Activated CD4-positive, alpha-beta T cell treated with anti-CD3 and anti-CD28 coated beads, Interleukin-2, amount 10 ng/mL, durations not matched to agents 7 days and 5 days (primary cell): ENCODE measurements at places on chromosomes 7 and 10. TPM values are rescaled to one million over a fixed set of nuclear protein-coding genes. Genes with fewer than 3 reads are reported as not detected.

DNA sequence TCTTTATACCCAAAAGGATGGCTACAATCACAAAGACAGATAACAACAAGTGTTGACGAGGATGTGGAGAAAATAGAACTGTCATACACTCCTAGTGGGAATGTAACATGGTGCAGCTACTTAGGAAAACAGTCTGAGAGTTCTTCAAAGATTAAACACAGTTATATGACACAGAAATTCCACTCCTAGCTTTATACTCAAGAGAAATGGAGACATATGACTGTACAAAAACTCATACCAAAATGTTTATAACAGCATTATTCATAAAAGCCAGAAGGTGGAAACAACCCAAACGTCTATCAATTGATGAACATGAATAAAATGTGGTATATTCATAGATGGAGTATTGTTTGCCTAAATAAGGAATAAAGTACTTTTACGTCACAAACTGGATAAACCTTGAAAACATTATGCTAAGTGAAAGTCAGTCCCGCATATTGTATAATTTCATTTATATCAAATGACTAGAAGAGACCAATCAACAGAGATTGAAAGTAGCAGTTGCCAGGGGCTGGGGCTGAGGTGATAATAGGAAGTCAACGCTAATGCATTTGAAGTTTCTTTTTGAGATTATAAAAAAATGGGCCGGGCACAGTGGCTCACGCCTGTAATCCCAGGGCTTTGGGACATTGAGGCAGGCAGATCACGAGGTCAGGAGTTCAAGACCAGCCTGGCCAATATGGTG is 61.6 kb upstream of the SRPK2 start:
- no peaks in the 10 kb centered on the region for H3K27me3 ChIP-seq
- H3K4me3 ChIP-seq, result no peak overlapping the region
- H3K4me1 ChIP-seq, result peaks cover 22% of the 10 kb centered on the region
- H3K36me3 ChIP-seq, result peaks cover 2% of the 10 kb centered on the region
- no peak overlapping the region for H3K27ac ChIP-seq

The ZNHIT1 gene
- 67.4 TPM for total RNA-seq

The PDIA4 gene
- 94.8 TPM for total RNA-seq

DNA sequence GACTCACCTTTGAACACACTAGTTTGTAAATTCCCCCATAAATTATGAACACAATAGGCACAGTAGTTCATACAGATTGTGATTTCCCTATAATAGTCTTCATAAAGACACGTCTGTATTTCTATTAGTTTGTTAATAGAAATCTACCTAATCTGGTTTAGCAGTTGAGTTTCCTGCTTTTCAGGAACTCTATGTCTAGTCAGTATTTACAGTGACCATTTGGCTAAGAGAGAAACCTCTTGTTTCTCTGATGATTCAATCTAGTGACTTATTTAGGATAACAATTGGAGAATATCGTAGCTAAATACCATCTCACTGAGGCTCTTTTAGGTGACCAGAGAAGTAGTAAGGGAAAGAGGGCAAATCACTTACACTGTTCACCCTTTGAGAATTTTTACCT is 5.9 kb upstream of the HERPUD2 start:
- H3K4me3 ChIP-seq, result no peak overlapping the region
- H3K4me1 ChIP-seq, result peaks cover 23% of the 10 kb centered on the region
- no peaks in the 10 kb centered on the region for H3K27me3 ChIP-seq
- H3K36me3 ChIP-seq, result peaks cover 11% of the 10 kb centered on the region

- H3K4me3 ChIP-seq, result no peak overlapping the region
- no peaks in the 10 kb centered on the region for H3K27me3 ChIP-seq
- H3K36me3 ChIP-seq, result peaks cover 49% of the 10 kb centered on the region
- DNase-seq, result no peak
- H3K27ac ChIP-seq, result no peak overlapping the region
Measured at GRCh38 chr10:22701132-22701826, 13.1 kb downstream of the PIP4K2A start.

The PRSS37 gene
- total RNA-seq, result not detected

DNA sequence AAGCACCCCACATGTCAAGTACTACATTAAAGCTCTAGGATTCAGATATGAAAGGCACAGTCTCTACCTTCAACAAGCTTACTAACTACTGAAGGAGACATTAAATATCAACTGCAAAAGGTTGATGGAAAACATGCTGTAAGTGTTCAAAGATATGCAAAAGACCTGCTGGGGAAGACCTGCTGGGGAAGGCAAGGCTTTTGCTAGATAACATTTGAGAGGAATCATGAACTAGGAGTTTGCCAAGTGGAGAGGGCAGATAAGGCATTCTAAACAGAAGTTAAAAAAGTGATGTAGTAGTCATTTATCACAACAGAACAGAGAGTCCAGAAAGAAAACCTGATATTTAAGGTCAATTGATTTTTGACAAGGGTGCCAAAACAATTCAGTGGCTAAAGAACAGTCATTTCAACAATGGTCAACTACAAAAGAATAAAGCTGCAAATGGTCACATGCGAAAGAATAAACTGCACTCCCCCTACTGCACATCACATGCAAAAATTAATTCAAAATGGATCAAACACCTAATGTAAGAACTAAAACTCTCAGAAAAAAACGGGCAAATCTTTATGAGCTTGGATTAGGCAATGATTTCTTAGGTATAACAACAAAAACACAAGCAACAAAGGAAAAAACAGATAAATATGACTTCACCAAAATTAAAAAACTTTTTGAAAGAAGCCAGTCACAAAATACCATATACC is 23.0 kb upstream of the MSS51 start:
- H3K36me3 ChIP-seq, result peaks cover 15% of the 10 kb centered on the region
- peaks cover 2% of the 10 kb centered on the region for H3K4me1 ChIP-seq
- no peak for DNase-seq
- H3K4me3 ChIP-seq, result no peak overlapping the region

GRCh38 chr7:117076426-117076943 is 123.2 kb downstream of the ST7 start:
- H3K36me3 ChIP-seq, result no peaks in the 10 kb centered on the region
- no peaks in the 10 kb centered on the region for H3K27me3 ChIP-seq
- no peak overlapping the region for H3K4me3 ChIP-seq
- no peak for DNase-seq
- H3K4me1 ChIP-seq, result peaks cover 3% of the 10 kb centered on the region
- H3K27ac ChIP-seq, result no peak overlapping the region

DNA sequence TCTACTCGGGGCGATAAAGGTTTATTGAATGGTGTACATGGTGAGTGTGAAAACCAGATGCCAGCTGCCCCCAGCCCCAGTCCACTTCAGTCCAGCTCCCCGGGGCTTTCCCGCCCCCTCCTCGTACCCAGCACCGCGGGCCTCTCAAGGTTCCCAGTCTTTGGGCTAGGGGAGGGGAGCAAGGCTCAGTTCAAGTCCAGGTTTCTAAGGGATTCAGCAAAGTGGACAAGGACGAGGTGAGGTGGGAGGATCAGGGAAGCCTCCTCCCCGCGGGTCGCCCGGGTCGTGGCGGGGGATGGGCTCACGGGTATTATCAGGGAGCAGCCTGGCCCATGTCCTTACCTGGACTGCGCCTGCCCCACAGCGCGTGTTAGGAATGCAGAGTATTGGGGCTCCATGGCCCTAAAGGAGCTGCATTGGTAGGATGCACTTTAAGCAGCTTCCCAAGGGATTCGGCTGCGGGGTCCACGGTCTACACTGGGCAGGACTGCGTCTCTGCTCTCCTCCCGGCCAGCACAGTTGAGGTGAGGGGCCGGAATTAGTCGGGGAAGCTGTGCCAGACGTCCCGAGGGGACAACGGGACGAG is 541 bp upstream of the PFKFB3 start:
- no peaks in the 10 kb centered on the region for H3K27me3 ChIP-seq
- H3K4me1 ChIP-seq, result peaks cover 39% of the 10 kb centered on the region
- peaks cover 18% of the 10 kb centered on the region for H3K36me3 ChIP-seq
- DNase-seq, result no peak
- peak overlapping the region; percentile 90 for H3K27ac ChIP-seq
- H3K4me3 ChIP-seq, result peak overlapping the region; percentile 79

The OR2A5 gene
- total RNA-seq, result not detected

DNA sequence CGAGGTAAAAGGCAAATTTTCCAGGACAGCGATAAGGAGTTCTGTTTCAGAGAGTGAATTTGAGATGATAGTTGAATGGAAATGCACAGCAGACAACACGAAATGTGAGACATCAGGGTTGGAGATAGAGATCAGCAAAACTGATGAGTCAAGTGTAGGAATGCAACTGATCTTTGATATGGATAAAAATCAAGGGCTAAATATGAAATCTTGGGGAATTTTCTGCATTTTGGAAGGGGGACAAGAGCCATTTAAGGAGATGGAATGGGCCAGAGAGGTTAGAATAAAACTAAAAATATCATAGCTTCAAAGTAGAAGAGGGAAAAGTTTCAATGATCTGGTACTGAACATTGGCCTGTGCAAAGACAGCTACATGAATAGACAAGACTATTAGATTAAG is 11.5 kb downstream of the CISD1 start:
- DNase-seq, result no peak
- H3K36me3 ChIP-seq, result peaks cover 24% of the 10 kb centered on the region
- no peak overlapping the region for H3K4me3 ChIP-seq
- no peaks in the 10 kb centered on the region for H3K27me3 ChIP-seq
- H3K27ac ChIP-seq, result no peak overlapping the region

The OR2A1 gene
- total RNA-seq, result 0.17 TPM

- H3K27me3 ChIP-seq, result no peaks in the 10 kb centered on the region
- DNase-seq, result no peak
- no peak overlapping the region for H3K4me3 ChIP-seq
- no peaks in the 10 kb centered on the region for H3K4me1 ChIP-seq
Measured at GRCh38 chr7:115678086-115678982, 352.2 kb downstream of the TFEC start.

GRCh38 chr7:7395785-7396184 is 139.9 kb downstream of the COL28A1 start:
- H3K4me3 ChIP-seq, result no peak overlapping the region
- H3K4me1 ChIP-seq, result no peaks in the 10 kb centered on the region
- DNase-seq, result no peak
- H3K27me3 ChIP-seq, result peaks cover 6% of the 10 kb centered on the region

GRCh38 chr7:54722026-54722425 is 37.0 kb downstream of the SEC61G start:
- no peaks in the 10 kb centered on the region for H3K27me3 ChIP-seq
- H3K4me3 ChIP-seq, result no peak overlapping the region
- no peak overlapping the region for H3K27ac ChIP-seq
- H3K4me1 ChIP-seq, result no peaks in the 10 kb centered on the region
- H3K36me3 ChIP-seq, result no peaks in the 10 kb centered on the region

DNA sequence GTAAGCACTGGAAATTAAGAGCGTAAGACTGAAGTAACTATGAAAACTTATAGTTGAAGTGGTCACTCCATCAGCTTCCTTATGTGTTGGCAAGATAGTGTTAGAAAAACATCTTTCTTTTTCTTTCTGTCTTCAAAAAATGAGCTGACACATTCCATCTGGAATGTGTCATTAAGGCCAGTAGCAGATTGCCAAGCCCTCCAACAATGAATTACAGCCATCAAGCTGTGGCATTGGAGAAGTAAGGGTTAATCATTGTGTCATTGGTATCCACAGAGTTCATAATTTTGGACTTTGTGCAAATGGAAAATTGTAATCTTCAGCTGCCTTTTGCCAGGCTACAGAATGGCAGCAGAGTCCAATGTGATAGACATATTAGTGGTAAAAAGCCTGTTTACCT is 926.3 kb downstream of the NRG3 start:
- no peak overlapping the region for H3K4me3 ChIP-seq
- H3K36me3 ChIP-seq, result no peaks in the 10 kb centered on the region
- H3K27ac ChIP-seq, result no peak overlapping the region
- no peaks in the 10 kb centered on the region for H3K4me1 ChIP-seq
- DNase-seq, result no peak

The DNA2 gene
- 28.4 TPM for total RNA-seq

DNA sequence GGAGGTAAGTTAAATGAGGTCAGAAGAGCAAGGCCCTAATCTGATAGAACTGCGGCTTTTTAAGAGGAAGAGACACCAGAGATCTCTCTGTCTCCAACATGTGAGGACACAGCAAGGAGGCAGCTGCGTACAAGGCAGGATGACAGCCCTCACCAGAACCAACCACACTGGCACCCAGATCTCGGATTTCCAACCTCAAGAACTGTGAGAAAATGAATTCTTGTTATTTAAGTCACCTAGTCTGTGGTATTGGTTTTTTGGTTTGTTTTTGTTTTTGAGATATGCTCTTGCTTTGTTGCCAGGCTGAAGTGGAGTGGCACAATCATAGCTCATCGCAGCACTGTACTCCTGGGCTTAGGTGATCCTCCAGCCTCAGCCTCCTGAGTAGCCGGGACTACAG is 127.2 kb downstream of the DLG5 start:
- no peak overlapping the region for H3K4me3 ChIP-seq
- H3K27me3 ChIP-seq, result peaks cover 8% of the 10 kb centered on the region
- peaks cover 32% of the 10 kb centered on the region for H3K4me1 ChIP-seq
- DNase-seq, result no peak

GRCh38 chr10:3421537-3422257 is 249.1 kb upstream of the PITRM1 start:
- H3K27me3 ChIP-seq, result peaks cover 4% of the 10 kb centered on the region
- DNase-seq, result peak; percentile 23
- H3K36me3 ChIP-seq, result no peaks in the 10 kb centered on the region
- H3K27ac ChIP-seq, result peak overlapping the region; percentile 41
- H3K4me3 ChIP-seq, result no peak overlapping the region

GRCh38 chr10:118557946-118558345 is 37.5 kb downstream of the PRLHR start:
- H3K36me3 ChIP-seq, result no peaks in the 10 kb centered on the region
- H3K27me3 ChIP-seq, result peaks cover 47% of the 10 kb centered on the region
- H3K4me1 ChIP-seq, result no peaks in the 10 kb centered on the region
- no peak overlapping the region for H3K27ac ChIP-seq
- no peak overlapping the region for H3K4me3 ChIP-seq

GRCh38 chr7:83655951-83656556 is 7.1 kb upstream of the SEMA3E start:
- DNase-seq, result no peak
- no peak overlapping the region for H3K27ac ChIP-seq
- H3K4me3 ChIP-seq, result no peak overlapping the region
- H3K27me3 ChIP-seq, result no peaks in the 10 kb centered on the region

GRCh38 chr7:901388-902154 is 25.2 kb downstream of the GET4 start:
- no peaks in the 10 kb centered on the region for H3K36me3 ChIP-seq
- H3K27me3 ChIP-seq, result no peaks in the 10 kb centered on the region
- no peak overlapping the region for H3K27ac ChIP-seq
- no peaks in the 10 kb centered on the region for H3K4me1 ChIP-seq
- H3K4me3 ChIP-seq, result no peak overlapping the region

GRCh38 chr10:46268076-46268881 is 18.5 kb upstream of the ANTXRL start:
- peaks cover 48% of the 10 kb centered on the region for H3K4me1 ChIP-seq
- no peaks in the 10 kb centered on the region for H3K27me3 ChIP-seq

GRCh38 chr10:74151879-74152722 is 1.1 kb downstream of the ADK start:
- peak overlapping the region; percentile 39 for H3K27ac ChIP-seq
- H3K27me3 ChIP-seq, result no peaks in the 10 kb centered on the region
- H3K36me3 ChIP-seq, result peaks cover 10% of the 10 kb centered on the region
- no peak for DNase-seq
- peaks cover 28% of the 10 kb centered on the region for H3K4me1 ChIP-seq

DNA sequence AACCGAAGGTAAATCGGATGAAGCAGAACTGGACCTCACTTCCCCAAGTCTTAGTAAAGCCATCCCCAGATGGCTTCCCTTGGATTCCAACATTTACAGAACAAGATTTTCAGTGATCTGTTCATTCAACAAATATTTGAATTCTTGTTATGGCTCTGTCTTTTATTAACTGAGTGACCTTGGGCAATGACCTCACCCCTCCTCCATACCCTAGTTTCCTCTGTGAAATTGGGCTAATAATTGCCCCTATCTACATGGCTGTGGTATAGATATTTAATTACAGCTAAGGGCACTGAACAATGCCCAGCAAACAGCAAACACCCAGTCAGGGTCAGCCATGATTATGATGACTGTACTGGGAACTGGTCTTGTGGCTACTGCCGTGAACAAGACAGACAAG is 19.1 kb downstream of the TECTB start:
- no peak overlapping the region for H3K27ac ChIP-seq
- no peaks in the 10 kb centered on the region for H3K36me3 ChIP-seq
- H3K4me1 ChIP-seq, result no peaks in the 10 kb centered on the region
- DNase-seq, result no peak
- no peak overlapping the region for H3K4me3 ChIP-seq

The C10orf53 gene
- not detected for total RNA-seq
